ENCODE measurements at places on chromosomes 12 and 14.

- DNase-seq, result no peak
Measured at GRCh38 chr14:39984323-39984722, 552.1 kb upstream of the FBXO33 start.

DNA sequence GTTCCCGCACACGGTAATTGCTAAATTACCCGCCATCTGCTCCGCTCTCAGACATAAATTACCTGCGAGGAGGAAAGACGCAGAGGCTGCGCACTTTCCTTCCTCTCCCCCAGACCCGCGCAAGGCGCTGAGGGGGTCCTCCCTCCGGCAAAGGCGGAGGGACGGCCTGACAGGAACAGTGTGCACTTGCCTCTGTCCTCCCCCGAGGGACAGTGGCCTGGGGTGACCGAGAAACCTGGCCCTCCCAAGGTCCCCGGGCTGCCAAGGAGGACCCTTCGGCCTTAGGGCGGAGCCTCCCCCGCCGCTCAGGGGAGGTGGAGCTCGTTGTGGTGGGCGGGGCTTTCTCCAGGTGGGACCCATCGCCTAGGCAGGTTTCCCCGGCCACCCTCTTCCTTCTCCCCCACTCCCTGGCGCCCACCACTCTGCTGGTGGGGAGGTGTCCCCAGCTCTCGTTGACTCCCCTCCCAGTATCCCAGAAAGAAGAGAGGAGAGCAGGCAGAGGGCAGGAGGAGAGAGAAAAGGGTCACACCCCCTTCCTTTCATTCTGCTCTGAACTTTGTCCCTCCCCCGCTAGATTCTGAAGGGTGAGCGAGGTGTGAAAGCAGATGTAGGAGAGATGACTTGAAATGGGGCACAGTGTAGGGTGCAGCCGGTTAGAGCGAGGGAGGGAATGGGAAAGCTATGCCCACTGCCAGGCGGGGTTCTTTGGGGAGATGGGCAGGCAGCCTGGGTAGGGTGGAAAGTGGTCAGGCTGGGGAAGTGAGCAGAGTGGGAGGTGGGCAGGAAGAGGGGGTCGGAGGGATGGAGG, 11.4 kb upstream of the CALCOCO1 start:
- DNase-seq, result no peak

DNA sequence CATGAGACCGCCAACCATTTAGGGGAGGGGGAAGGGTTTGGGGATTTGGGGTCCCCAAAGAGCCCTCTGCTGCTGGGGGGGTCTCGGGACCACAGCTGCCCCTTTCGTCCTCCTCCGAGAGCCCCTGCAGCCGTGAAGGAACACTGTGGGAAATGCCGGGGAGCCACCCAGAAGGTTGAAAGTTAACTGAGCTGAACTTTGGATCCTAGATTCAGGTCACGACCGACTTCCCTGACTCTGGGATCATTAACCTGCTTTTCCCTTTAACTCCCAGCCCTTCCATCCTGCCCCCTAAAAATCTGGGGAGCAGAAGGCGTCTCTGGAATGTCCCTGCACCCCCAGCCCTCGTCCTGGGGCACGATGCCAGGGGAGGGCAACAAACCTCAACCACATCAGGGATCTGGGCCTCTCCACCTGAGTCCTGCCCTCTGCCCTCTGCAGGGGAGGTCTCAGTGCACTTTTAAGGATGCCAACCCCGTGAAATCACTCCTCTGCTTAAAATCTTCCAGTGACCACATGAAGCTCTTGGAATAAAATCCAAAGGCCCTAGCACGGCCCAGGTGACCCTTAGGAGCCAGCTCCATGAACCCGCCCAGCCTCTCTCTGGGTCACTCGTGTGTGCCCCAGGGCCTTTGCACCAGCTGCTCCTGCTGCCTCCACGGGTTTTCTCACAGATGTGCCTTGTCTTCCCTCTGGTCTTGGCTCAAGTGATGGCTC, 95.0 kb downstream of the RFLNA start:
- DNase-seq, result no peak

GRCh38 chr12:53391724-53392123, 11.7 kb downstream of the SP1 start:
- no peak for DNase-seq

DNA sequence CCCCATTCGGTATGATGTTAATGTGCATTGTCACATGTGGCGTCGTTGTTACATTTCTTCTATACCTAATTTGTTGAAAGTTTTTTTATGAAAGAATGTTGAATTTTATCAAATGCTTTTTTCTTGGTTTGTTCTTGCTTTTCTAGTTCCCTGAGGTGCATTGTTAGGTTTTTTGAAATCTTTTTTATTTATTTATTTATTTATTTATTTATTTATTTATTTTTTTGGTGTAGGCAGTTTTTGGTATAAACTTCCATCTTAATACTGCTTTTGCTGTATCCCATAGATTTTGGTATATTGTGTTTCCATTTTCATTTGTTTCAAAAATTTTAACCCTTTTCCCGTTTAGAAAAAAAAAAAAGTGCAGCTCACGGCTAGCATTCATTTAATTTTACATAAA, 121.1 kb upstream of the HMGA2 start:
- DNase-seq, result no peak

GRCh38 chr12:38728894-38729293, 176.5 kb downstream of the CPNE8 start:
- DNase-seq, result no peak

Measured in GM23248 (cell line).